ENCODE measurements at places on chromosomes 3 and 15.
A peak's percentile ranks its signal among the peaks of the same experiment; 100 is the strongest.

- H3K4me3 ChIP-seq: no peak overlapping the region
- no peaks in the 10 kb centered on the region for H3K36me3 ChIP-seq
- H3K27ac ChIP-seq: no peak overlapping the region
- H3K4me1 ChIP-seq: no peaks in the 10 kb centered on the region
Observed at GRCh38 chr15:53833134-53833624, 73.7 kb upstream of the WDR72 start.

- no peak for DNase-seq
- H3K4me1 ChIP-seq: peaks cover 3% of the 10 kb centered on the region
- H3K27me3 ChIP-seq: peaks cover 37% of the 10 kb centered on the region
Observed at GRCh38 chr15:73777741-73778140, 24.6 kb upstream of the INSYN1 start.

- H3K4me3 ChIP-seq: no peak overlapping the region
- H3K27me3 ChIP-seq: peaks cover 5% of the 10 kb centered on the region
- H3K36me3 ChIP-seq: no peaks in the 10 kb centered on the region
- H3K27ac ChIP-seq: no peak overlapping the region
- peak; percentile 40 for DNase-seq
Observed at GRCh38 chr3:42680806-42681205, 4.5 kb upstream of the KLHL40 start.

DNA sequence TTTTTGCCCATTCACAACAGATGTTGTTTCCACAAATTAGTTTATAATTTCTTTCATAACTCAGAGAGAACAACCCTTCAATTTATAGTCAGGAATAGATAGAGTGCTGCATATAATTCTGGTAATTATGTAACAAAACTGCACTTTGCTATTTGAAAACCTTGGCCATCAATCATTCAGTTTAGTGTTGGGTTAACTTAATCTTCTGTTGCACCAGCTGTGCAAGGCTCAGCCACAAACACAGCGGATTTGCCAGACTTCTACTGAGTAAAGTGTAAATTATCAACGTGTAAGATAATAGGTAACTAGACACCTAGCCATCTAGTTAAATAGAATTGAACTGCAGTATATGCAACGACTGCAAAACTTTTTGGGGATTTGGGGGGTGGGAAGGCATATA is 1064.3 kb upstream of the EPHA6 start:
- no peaks in the 10 kb centered on the region for H3K36me3 ChIP-seq
- H3K4me3 ChIP-seq: no peak overlapping the region
- H3K27ac ChIP-seq: no peak overlapping the region
- DNase-seq: no peak
- no peaks in the 10 kb centered on the region for H3K27me3 ChIP-seq

- H3K4me3 ChIP-seq: no peak overlapping the region
- H3K4me1 ChIP-seq: peaks cover 27% of the 10 kb centered on the region
Observed at GRCh38 chr3:100076731-100077529, 37.4 kb downstream of the FILIP1L start.

- H3K27ac ChIP-seq: peak overlapping the region; percentile 24
- H3K36me3 ChIP-seq: peaks cover 4% of the 10 kb centered on the region
- peaks cover 49% of the 10 kb centered on the region for H3K4me1 ChIP-seq
- H3K4me3 ChIP-seq: no peak overlapping the region
- DNase-seq: peak; percentile 66
- H3K27me3 ChIP-seq: no peaks in the 10 kb centered on the region
Observed at GRCh38 chr15:40330368-40330836, 6.9 kb downstream of the INAFM2 start.

GRCh38 chr3:112143689-112144088 is 10.6 kb upstream of the GCSAM start:
- H3K27ac ChIP-seq: no peak overlapping the region
- DNase-seq: no peak
- no peaks in the 10 kb centered on the region for H3K27me3 ChIP-seq
- H3K4me3 ChIP-seq: no peak overlapping the region
- no peaks in the 10 kb centered on the region for H3K36me3 ChIP-seq

- no peak overlapping the region for H3K4me3 ChIP-seq
- no peak overlapping the region for H3K27ac ChIP-seq
- H3K4me1 ChIP-seq: no peaks in the 10 kb centered on the region
- no peaks in the 10 kb centered on the region for H3K27me3 ChIP-seq
- no peaks in the 10 kb centered on the region for H3K36me3 ChIP-seq
Observed at GRCh38 chr15:75090388-75090734, 67.0 kb downstream of the PPCDC start.

- H3K27me3 ChIP-seq: no peaks in the 10 kb centered on the region
- H3K4me1 ChIP-seq: peaks cover 18% of the 10 kb centered on the region
- DNase-seq: no peak
- H3K27ac ChIP-seq: no peak overlapping the region
Observed at GRCh38 chr3:52895418-52895817, 1.9 kb downstream of the STIMATE start.

DNA sequence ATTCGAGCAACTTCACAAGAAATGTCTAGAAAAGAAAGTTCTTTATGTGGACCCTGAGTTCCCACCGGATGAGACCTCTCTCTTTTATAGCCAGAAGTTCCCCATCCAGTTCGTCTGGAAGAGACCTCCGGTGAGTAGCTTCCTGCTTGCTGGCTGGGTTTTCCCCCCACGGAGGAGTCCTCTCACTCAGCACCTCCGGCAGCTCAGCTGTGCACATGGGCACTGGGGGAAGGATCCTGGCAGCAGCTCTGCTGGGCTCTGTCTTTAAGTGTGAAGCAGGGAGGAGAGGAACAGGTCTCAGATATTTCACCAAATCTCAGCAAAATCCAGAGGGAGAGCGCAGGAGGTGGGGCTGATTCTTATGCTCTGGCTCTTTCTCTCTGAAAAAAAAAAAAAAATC is 684 bp downstream of the CAPN3 start:
- no peak overlapping the region for H3K27ac ChIP-seq
- H3K27me3 ChIP-seq: no peaks in the 10 kb centered on the region
- H3K36me3 ChIP-seq: no peaks in the 10 kb centered on the region
- no peaks in the 10 kb centered on the region for H3K4me1 ChIP-seq

DNA sequence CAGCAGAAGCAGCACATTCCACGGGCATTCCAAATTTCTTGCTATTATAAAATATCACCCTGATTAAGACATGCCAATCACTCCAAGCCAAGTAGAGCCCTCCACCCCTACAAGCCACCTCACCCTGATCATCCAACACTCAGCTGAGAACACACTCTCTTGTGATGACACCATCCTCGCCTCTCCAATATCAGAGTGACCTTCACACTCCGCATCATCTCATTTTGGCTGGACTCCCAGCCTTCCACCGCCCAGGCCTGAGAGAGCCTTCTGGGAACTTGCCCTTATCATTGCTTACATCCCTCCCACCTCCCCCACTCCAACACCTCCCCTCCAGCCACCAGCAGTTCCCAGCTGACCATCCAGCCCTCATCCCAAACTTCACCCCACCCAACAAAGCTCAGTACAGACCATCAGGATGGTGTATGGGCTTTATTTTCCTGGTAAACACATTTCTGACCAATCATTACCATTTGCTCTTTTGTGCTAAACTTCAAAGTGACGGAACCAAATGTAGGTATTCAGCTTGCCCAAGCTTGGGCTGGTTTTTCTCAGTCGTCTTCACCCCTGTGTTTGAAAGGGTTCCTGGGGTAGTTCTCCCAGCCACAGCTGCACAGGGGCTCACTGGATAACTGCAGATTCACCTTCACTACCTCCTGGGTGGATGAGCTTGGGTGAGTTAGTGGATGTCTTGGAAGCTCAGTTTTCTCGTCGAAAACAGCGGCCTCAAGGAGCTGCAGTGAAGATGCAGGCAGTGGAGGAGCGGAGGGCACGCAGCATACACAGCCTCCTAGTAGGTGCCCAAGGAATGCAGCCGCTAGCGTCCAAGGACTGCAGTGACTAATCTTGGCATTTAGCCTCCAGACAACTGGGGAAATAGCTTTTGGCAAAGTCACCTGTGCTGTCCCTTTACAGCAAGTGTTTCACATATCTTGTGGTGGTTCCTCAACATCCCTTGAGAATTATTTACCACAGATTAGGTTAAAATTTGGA is 115.1 kb downstream of the LIPC start:
- no peaks in the 10 kb centered on the region for H3K36me3 ChIP-seq
- H3K27ac ChIP-seq: peak overlapping the region; percentile 48
- no peak overlapping the region for H3K4me3 ChIP-seq

DNA sequence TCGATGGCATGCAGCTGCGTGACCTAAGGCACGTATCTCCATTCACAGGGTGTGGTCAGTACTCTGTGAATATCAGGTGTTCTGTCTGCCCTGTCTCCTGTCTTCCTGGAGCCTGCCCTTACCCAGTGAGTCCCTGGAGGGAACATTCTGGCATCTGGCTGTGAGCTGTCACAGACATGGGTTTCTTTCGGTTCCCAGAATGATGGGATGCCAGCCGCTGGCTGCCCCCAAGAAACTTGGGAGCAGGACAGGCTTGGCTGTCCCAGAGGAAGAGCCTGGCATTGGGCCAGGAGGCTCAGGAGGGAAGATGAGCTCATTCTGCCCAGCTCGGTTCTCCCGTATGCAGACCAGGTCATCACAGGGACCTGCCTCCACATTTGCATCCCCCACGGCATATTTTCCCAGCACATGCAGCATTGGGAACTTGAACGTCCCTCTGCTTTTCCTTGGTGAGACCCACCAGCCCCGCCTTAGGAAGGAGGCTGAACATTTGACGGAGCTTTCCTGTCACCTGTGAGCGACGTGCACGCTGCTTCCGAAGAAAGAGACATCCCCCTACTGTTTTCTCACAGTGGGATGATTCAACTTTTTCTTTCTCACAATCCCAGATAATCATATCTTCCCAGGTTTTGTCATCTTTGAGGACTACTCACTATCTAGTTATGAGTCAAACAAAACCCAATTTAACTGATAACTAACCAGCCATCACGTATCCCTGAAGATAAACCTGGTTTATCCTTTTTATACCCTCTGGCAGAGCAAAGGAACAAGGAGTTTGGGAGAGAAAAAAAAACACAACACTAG is 22.0 kb upstream of the PGPEP1L start:
- no peaks in the 10 kb centered on the region for H3K4me1 ChIP-seq
- no peak for DNase-seq
- peaks cover 25% of the 10 kb centered on the region for H3K27me3 ChIP-seq
- H3K4me3 ChIP-seq: no peak overlapping the region

DNA sequence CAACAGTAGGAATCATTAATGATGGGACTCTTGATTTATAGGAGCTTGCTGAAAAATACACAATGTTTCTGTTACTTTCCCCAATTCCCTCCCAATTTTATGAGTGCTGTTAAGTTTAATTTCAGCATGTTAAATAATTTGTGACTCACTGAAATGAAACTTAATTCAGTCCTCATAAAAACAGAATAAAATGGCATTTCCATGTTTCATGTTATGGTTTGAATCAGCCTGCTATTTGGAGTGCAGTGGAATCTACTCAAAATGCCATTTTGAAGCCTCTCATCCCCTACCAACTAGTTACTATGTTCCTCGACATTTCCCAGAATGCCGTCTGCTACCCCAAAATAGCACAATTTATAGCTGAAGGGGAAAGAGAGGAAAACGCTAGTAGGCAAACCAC is 237.5 kb downstream of the ADAMTS17 start:
- no peak overlapping the region for H3K27ac ChIP-seq
- no peaks in the 10 kb centered on the region for H3K36me3 ChIP-seq
- no peak overlapping the region for H3K4me3 ChIP-seq
- no peaks in the 10 kb centered on the region for H3K4me1 ChIP-seq
- no peak for DNase-seq
- no peaks in the 10 kb centered on the region for H3K27me3 ChIP-seq

- H3K27ac ChIP-seq: no peak overlapping the region
- H3K4me3 ChIP-seq: no peak overlapping the region
- no peaks in the 10 kb centered on the region for H3K27me3 ChIP-seq
- H3K4me1 ChIP-seq: peaks cover 3% of the 10 kb centered on the region
- peak; percentile 70 for DNase-seq
Observed at GRCh38 chr3:106120356-106120755, 251.5 kb upstream of the CBLB start.

DNA sequence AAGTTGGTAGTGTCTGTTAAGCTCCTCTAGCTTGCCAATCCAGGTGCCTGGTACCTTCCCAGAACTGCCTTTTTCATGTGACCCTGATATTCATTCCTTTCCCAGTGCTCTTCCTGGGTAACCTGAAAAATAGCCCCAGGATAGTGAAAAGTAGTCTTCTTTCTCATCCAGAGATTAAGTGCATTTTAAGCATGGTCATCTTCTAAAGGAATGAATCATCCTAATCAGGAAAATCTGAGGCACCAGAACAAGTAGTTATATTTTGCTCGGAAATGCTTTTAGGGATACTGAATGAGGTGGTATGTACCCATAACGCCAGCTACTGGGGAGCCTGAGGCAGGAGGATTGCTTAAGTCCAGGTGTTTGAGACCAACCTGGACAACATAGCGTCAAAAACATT is 23.1 kb upstream of the PDCD6IP start:
- no peaks in the 10 kb centered on the region for H3K27me3 ChIP-seq
- H3K36me3 ChIP-seq: no peaks in the 10 kb centered on the region
- no peak overlapping the region for H3K27ac ChIP-seq

- H3K4me3 ChIP-seq: peak overlapping the region; percentile 23
- no peak overlapping the region for H3K27ac ChIP-seq
- DNase-seq: peak; percentile 15
- no peaks in the 10 kb centered on the region for H3K36me3 ChIP-seq
- no peaks in the 10 kb centered on the region for H3K4me1 ChIP-seq
Observed at GRCh38 chr3:147418808-147419701, 9.9 kb downstream of the ZIC1 start.
